HCT116 (cell line): ENCODE measurements at places on chromosomes 7 and 10.

DNA sequence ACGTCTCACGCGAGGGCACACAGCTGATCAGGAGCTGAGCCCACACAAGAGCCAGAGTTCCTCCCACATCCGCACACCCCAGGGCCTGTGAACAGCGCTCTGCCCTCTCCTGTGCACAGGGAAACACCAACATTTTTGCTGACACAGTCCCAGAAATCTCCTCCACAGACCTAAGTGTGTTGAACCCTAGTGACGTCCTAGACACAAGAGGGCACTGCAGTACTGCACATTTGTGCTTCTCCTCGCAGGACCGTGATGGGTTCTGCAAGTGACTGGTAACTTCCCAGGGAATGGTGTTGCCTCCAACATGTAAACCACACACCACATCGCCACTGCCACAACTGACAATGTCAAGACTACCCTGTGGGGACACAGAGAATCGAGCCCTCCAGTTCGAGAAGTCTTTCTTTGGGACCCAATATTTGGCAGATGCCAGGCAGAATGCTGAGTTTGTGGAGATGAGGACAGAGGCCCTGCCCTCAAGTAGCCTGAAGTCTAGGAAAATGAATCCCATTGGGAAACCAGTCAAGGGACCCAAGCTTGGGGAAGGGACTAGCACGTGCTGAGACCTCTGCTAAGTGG, 170.3 kb downstream of the PAXIP1 start:
- DNase-seq: peak; percentile 27

DNA sequence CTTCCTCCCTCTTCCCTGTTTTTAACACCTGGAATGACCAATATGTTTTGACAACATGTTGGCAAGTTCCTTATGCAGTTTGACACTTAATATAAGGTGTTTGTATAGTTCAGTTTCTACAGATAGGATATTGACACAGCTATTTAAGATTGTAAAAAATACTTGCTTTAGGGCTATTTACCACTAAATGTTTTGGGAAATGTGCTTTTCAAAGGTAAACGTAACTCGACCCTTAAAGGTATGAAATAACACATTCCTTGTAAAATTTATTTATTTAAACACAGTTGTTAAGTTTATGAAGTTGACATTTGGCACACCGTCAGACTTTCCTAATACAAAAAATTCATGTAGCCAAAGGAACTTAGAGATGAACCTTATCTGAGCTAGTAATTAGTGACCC, 817.6 kb downstream of the PCDH15 start:
- no peak for DNase-seq

GRCh38 chr7:117072620-117073118, 119.4 kb downstream of the ST7 start:
- DNase-seq: no peak

DNA sequence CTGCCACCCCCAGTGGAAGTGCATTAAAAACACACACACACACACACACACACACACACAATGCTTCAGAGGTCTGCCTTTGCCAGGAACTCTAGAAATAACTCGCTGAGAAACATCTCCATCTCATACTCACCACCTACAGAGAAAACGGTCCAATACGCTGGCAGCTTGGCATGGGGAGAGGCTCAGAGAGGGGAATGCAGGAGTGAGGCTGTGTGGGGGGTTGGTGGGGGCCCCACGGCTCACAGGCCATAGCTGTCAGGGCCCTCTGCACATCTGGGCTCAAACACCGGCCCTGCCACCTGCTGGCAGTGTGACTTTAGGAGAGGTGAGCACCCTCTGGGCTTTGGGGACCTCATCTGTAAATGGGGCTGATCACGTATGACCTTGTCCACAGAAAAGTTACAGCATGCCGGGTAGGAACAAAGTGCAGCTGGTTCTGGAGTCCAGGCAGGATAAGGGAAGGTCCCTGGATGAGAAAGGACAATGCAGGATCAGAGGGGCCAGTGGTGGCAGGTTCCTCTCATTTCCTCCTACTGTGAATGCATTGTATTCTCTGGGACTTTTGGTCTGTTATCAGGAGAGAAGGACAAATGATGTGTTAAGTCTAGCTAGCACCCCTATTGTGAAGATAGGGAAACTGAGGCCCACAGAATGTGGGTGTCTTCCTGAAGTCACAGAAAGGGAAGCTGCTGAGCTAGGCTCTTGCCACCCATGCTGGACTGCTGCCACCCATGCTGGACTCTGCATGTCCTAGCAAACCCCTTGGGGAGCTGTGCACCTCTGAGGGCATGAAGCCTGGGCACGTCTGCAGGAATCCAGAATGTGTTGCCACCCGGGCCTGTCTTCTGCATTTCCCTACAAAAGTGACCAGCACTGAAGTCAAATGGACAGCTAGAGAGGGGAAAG, 404.6 kb downstream of the RPS24 start:
- DNase-seq: no peak

DNA sequence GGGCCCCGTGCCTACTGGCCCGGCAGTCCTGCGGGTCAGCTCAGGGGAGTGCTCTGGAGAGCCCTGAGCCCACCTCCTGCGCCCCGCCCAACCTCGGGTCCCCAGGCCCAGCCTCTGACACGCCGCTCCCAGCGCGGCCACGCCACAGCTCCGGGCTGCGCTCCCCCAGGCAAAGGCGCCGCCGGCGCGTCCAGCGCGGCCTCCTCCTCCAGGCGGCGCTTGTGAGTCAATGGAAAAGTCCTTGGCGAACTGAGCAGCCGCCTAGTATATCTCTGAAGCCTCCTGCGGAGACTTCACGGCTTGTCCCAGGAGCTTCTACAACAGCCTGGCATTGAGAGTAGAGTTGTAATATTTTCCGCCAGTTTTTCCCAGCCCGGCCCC, 29.5 kb upstream of the BMS1 start:
- DNase-seq: peak; percentile 72

DNA sequence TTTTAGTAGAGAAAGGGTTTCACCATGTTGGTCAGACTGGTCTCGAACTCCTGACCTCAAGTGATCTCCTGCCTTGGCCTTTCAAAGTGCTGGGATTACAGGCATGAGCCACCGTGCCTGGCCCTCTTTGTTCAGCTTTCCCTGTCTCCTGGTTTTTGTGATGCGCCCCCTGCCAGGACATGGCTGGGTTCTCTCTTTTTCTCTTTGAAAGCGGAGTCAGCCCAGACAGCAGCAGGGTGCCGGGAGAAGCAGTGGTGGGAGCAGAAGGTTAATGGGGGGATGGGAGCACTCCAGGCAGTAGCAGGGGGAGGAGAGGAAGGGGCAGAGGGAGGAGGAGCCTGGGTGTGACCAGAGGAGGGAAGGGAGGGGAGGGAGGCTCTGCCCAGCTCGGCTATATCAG, 1.8 kb downstream of the MUC3A start:
- no peak for DNase-seq

GRCh38 chr7:90025771-90026170, 128.5 kb upstream of the STEAP1 start:
- no peak for DNase-seq

DNA sequence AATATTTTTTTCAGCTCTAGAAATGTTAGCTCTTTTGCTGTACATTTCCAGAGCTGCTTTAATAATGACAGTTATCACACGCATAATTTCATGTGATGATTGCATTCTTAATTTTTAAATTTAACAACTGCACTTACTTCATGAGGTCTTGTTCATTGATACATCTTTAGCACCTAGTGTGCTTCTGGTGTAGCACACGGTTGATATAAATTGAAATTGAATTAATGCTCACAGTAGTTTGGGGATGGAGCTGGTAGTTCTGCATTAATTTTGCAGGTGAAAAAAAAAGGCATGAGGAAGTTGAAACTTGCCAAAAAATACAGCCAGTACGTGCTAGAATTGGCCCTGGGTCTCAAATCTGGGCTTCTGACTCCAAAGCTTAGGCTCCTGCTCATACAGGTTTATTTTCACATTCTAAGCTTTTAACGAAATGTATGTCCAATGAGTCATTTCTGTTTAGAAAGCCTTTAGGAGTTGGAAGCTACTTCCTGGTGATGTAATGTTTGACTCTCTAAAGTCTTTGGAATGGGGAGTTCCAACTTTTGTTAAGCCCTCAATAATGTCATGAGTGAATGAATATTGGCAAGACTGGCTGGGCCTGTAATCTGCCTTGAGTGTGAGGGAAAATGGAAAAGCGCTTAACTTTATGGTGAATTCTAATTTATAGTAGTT, 62.5 kb downstream of the DAGLB start:
- DNase-seq: peak; percentile 58

GRCh38 chr7:71871446-71871845, 540.7 kb downstream of the CALN1 start:
- DNase-seq: no peak

- no peak for DNase-seq
These were observed 20.4 kb downstream of the PWWP2B start for GRCh38 chr10:132417257-132417910.

GRCh38 chr7:39645482-39646407, 22.4 kb downstream of the RALA start:
- DNase-seq: no peak

- no peak for DNase-seq
These were observed 27.3 kb downstream of the SLC35B4 start for GRCh38 chr7:134289423-134289822.

GRCh38 chr10:287814-288213, 152.6 kb downstream of the ZMYND11 start:
- peak; percentile 53 for DNase-seq

DNA sequence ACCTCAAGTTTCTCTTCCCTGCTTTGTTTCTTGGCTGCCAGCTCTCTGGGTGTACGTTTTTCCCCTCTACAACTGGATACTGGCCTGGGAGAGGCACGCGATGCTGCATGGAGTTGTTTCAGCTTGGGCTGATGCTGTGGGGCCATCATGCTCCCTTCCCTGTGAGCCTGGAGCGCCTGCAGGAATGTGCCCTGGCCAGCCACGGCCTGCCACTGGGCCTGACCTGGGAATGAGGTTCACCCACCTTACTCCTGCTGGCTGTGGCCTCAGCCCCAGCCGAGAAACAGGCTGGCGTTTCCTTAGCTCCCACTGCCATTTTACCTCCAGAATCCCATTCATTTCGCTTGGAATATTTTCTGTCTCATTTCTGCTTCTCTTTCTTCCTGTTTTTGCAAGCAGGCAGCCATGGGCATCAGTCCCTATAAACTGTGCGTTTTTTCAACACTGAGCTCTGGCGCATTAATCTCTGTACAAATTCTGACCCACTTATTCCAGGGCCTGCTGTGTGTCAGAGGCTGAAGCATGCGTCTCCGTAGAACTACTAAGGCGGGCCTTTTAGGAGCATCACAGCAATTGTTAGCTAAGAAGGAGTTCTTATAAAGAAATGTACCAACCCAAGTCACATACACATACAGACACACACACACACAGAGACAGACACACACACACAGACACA, 57.9 kb downstream of the GATA3 start:
- no peak for DNase-seq

DNA sequence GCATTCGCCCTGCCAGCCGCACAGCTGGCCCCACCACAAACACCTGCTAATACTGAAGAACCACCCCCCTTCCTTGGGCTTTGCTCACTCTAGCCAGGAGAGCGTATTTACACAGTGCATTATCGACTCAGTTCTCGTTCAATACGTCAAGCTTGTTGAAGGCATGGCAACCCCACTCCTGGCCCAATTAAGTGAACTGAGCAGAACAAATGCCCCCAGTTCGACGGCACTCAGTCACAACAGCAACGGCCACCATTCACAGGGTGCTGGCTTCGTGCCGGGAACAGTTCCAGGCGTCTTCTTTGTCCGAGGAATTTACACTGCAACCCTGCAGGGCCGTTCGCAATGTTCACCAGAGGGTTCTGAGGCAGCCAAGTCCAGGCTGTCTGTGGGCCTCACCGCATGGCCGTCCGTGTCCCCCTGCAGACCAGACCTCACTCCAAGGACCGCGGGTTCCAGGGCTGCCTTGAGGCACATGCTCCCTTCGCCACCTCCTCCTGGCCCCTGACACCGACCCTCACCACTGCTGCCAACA, 175.3 kb downstream of the DIP2C start:
- no peak for DNase-seq

GRCh38 chr10:43076876-43077420, at the start of gene RET:
Gene RET (plus strand): TSS chr10:43077069. CDS start chr10:43077259, 190 bp downstream.
- no peak for DNase-seq

DNA sequence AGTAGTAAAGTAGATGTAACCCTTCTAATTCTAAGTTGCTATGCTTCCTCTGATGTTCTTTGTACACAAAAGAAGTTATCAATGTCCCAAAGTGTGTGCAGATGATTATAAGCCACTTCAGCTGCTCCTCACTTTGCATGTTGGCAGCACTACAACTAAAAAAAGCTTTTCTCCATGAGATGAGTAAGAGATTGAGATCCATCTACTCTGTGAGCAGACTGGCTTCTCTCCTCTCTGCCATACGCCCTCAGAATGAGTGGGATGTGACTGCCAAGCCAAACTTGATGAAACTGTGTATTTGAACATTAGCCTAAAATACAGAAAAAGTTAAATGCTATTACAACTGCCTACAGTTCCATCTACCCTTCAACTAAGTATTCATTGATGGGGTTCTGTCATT, 102.9 kb upstream of the ETV1 start:
- no peak for DNase-seq

GRCh38 chr10:48905311-48905710, 34.3 kb downstream of the LRRC18 start:
- DNase-seq: no peak

GRCh38 chr10:113126229-113127201, 176.5 kb downstream of the TCF7L2 start:
- no peak for DNase-seq

- DNase-seq: peak; percentile 3
These were observed 30.3 kb downstream of the CCNJ start for GRCh38 chr10:96073722-96074121.

DNA sequence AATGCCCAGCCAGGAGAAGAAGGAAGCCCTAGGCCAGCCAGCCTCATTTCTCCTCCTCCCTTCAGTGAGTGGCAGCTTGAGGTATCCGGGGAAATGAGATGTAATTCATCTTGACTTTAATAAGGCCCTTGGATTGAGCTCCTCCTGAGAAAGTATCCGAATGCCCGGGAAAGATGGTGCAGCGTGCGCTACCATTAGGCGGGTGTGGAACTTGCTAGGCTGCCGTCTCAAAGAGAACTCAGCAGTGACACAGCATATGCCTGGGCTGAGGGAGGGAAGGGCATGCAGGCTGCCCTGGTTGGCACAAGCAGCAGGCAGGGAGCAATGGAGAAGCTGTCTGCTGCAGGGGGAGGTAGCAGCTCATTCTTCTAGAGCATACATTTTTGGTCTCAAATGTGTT, 659.8 kb upstream of the FOXK1 start:
- no peak for DNase-seq

GRCh38 chr7:50349963-50350944, 45.7 kb downstream of the IKZF1 start:
- no peak for DNase-seq

DNA sequence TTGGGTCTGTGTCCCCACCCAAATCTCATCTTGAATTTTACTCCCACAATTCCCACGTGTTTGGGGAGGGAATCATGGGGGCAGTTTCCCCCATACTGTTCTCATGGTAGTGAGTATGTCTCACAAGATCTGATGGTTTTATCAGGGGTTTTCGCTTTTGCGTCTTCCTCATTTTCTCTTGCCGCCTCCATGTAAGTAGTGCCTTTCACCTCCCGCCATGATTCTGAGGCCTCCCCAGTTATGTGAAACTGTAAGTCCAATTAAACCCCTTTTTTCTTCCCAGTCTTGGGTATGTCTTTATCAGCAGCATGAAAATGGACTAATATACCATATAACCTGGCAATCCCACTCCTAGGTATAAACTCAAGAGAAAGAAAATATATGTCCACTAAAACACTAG, 25.9 kb upstream of the SP4 start:
- DNase-seq: no peak
